ENCODE measurements at places on chromosomes 3 and 15.

- no peak for DNase-seq
Observed at GRCh38 chr3:23490459-23490858, 287.3 kb downstream of the UBE2E2 start.

DNA sequence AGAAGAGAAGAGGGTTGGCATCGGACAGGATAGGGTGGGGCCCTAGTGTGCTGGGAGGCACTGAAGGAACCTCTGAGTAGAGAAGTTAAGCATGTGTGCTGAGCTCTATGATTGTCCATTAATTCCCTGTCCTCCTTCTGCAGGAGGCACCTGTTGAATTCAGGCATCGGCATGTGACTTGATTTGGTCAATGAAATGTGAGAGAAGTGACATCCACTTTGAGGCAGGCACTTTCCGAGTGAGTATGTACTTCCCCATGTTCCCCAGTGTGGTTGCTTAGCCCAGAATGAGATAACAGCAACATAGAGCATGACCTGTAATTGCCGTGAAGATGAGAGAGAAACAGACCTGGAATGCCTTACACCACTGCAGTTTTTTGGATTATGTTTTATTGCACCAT lies 224.8 kb downstream of the RPLP1 start:
- no peak for DNase-seq

GRCh38 chr3:145623349-145623748 lies 537.6 kb downstream of the PLOD2 start:
- no peak for DNase-seq

DNA sequence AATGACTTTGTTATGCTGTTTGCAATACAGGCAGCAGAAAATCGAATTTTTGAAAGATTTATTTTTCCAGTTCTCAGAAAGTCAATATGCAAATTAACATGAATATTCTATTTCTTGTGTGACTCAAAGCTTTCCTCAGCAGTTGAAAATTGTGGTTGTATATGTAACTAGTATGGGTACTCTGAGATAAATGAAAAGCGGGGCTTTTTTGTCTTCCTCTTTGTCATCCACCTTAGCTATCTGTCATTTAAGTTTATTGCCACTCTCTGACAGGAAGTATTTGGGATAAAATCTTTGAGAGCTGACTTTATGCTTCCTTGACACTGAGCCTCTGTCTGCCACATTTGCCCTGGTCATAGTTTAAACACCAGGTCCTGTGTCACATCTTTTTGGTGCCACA lies 91.5 kb downstream of the ATG7 start:
- DNase-seq, result no peak

- DNase-seq, result no peak
Observed at GRCh38 chr15:88246081-88246480, 10.5 kb downstream of the NTRK3 start.
